Islet precursor cell (in vitro differentiated cells): ENCODE measurements at places on chromosomes 7 and 10.

DNA sequence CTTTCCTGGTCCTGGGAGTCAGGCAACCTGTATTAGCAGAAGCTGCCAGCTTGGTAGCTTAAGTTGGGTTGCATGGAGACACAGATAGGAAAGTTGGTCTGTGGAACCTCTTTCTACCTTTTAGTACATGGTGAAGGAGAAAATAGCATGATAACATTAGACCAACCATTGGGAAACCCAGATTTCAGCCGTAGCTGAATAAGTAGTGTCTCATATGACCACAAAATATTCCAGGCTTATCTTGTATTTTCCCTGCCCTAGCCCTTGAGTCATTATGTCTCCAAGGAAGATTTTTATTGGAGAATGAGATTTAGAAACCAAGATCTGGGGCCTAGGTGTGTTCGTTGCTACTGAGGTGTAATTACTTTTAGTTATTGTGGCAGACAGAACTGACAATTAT, 67.2 kb downstream of the CCSER2 start:
- DNase-seq, result no peak

GRCh38 chr7:31602041-31602625, 84.9 kb upstream of the PPP1R17 start:
- DNase-seq, result no peak

- no peak for DNase-seq
Observed at GRCh38 chr10:62491597-62491996, 117.4 kb downstream of the ZNF365 start.

DNA sequence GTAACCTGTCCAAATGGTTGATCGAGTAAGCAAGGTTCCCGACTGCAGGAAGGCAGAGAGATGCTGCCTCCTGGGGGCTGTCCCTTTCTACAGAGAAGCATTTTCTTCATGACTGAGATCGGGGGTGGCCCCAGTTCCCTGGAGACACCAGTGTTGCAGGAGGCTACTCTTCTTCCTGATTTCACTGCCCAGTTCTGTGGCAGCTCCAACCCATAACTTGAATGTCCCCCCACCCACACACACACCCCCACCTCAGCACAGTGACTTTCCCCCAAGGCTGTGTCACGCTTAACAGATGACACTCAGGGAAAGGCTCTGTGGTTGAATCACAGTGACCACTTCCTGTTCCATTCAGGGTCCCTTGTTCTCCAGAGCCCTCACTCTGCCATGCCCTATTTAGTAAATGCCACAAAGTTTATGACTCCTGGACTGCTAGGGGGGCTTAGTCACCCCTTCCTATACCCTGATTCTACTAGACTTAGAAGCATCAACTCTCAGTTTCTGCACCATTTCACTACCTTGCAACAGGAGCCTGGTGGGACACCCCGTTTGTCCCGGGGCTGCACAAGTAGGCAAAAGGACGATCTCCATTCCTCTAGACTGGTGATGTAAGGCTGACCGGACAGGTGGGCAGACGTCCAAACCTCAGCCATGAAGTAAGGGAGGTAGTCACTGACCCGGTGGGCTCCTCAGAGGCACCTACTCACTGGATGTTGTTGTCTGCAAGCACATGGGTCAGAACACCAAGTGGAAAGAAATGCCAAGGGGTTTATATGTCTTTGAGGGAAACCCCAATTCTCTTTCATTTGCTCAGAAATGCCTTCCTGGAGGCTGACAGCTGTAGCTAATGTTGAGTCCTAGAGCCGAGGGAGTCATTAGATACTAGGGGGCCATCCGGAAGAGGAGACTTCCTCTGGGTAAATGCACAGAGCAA, 31.3 kb upstream of the SMC3 start:
- peak; percentile 85 for DNase-seq

GRCh38 chr7:50357426-50357825, 52.9 kb downstream of the IKZF1 start:
- no peak for DNase-seq

GRCh38 chr7:447523-447922, 72.1 kb downstream of the PDGFA start:
- no peak for DNase-seq

GRCh38 chr10:35498693-35499092, 106.4 kb upstream of the GJD4 start:
- DNase-seq, result no peak

- DNase-seq, result no peak
Observed at GRCh38 chr10:42997151-42997848, 79.6 kb upstream of the RET start.

GRCh38 chr7:54476609-54477008, 65.6 kb upstream of the VSTM2A start:
- DNase-seq, result no peak

DNA sequence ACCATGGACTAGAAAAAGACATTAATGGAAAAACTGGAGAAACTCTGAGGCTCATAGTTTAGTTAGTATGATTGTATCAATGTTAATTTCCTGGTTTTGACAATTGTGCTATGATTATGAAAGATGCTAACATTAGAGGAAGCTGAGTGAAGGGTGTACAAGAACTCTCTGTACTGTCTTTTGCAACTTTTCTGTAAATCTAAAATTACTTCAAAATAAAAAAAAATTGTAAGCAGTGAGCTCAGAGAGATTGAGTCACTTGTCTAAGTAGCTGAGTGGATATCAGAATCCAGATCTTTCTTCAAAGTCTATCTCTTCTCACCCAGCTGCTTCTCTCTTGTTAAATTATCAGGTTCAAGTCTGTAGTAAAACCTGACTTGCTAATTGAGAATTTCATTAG, 181.1 kb downstream of the PLCE1 start:
- no peak for DNase-seq

GRCh38 chr7:2939193-2939885, 95.2 kb upstream of the GNA12 start:
- DNase-seq, result peak; percentile 47

GRCh38 chr10:22159979-22160378, 57.8 kb downstream of the EBLN1 start:
- DNase-seq, result no peak

DNA sequence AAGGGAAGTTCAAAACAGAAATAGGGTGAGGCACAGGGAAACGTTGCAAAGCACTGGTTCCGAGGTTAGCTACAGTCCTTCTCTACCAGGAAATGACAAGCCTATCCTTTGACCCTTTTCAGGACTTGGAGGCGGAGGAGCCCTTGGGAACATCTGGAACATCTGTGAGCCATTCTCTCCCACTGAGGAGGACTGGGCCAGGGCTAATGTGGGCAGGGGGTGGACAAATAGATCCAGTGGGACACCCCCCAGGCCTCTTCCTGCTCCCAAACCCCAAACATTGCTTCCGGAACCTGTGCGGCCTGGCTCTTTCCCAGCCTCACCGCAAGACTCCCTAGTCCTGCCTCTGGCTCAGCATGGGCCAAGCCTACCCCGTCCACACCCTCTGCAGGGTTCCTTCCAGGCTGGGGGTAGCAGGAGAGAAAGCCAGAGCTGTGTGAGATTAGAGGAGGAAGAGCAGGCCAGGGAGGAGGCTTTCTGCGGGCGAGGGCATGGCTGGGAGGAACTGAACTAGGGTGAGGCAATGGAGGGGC, 36.5 kb downstream of the GHRHR start:
- DNase-seq, result no peak

DNA sequence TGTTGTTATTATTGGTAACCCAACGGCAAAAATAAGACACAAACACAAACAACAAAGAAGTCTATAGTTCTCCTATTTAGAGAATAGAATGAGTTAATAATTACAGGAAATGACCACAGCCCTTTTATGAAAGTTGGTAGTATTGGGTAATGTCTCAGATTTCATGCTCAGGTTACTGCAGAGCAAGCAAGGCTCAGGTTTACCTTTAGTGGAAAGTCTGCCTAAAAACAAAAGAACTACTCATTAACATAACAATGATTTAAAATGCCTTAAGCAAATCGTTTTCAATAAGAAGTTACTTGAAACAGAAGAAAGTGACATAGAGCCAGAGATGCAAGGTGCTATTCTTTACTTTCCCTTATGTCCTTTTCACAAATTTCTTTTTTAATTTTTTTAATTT, 441.2 kb downstream of the PLXDC2 start:
- DNase-seq, result no peak

DNA sequence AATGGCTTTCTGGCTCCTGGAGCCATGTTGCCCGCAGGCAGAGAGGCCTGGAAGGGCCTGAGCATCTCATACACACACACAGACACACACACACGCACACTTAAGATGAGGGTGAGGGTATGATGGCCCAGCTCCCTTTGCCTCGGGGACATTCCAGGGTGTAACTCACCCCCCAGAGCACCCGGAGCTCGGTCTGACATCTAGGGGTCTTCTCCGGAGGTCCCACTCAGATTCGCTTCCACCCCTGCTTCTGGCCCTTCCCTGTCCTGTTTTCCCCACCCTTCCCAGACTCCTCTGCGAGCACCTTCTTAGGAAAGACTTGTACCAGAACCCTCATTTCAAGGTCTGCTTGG, 304.4 kb downstream of the GRID1 start:
- DNase-seq, result peak; percentile 38

- no peak for DNase-seq
Observed at GRCh38 chr10:48803801-48804584, 119.3 kb downstream of the WDFY4 start.

- DNase-seq, result peak; percentile 92
Observed at GRCh38 chr7:10122551-10123100, 851.0 kb upstream of the PHF14 start.

DNA sequence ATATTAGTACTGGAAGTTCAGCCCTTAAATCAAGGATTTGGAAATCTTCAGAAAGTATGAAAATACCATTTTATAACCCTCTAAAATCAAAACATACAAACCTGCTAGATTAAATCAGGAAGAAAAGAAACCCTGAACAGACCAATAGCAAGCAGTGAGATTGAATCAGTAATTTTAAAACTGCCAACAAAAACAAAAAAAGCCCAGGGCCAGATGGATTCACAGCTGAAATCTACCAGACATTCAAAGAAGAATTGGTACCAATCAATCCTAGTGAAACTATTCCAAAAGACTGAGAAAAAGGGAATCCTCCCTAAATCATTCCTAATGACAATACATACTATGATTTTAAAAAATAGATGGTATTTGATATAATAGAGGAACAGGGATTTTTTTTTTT, 70.1 kb downstream of the MCU start:
- DNase-seq, result no peak

DNA sequence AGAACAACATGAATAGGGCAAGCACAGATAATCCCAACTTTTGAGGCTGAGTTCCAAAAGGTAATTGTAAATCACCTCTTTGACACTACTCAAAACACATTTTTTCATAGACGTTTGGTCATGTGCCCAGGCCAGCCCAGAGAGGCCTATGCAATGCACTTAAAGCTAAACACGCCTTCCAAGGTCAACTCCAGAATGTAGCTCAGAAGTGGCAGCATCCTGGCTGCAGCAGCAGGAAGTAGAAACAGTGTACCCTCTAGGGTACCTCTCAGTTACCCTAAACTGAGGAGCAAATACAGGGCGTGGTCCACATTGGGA, 58.7 kb downstream of the OSBPL3 start:
- DNase-seq, result no peak

DNA sequence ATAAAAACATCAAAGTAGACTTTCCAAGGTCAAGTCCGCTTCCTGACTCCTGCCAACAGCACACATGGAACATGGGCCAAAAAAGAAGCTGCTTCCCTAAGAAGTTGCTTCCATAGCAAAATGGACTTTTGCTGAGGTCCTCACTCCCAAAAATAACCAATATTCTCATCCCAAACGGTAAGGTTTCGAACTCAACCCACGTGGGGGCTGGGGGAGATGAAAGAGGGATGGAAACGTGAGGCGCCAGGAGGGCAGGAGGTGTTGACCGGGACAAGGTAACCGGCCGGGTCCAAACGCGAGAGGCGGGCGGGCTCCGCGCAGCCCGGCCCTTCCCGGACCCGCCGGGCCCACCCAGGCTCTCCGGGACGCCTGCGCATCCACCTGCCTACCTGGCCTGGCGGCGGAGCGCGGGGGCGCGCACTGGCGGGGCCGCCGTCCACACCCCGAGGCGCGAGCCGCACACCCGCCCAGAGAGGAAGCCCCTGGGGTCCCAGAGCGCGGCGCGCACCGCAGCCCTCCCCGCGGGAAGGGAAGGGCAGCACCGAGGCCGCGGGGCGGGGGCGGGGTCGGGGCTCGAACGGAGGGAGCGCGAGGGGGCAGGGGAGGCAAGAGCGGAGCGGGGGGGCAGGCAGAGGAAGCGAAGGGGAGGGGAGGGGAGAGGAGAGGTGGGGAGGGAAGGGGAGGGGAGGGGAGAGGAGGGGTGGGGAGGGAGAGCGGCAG, 742 bp downstream of the LMBR1 start:
- peak; percentile 85 for DNase-seq

GRCh38 chr10:72090326-72090725, 2.0 kb upstream of the SPOCK2 start:
- no peak for DNase-seq

- DNase-seq, result no peak
Observed at GRCh38 chr7:36029853-36030515, 123.1 kb upstream of the EEPD1 start.

GRCh38 chr7:47379629-47380324, 202.1 kb downstream of the TNS3 start:
- peak; percentile 92 for DNase-seq

DNA sequence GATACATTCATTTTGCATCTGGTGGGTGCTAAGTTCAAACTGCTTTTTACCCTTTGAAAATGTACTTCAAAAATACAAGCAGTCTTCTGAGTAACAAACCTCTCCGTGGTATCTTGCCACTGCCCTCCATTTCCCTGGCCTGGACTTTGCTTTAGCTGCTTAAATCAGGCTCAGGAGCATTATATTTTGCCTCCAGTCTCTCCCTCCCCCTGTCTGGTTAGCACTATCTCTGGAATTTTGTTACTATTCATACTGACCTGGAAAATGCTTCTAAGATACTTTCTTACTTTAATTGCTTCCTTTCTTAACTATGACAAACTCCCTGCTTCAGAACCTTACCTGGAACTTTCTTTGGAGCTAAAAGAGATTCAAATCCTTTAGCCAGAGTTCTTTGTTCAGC, 369.8 kb downstream of the GFRA1 start:
- DNase-seq, result no peak

GRCh38 chr10:77799352-77799751, 127.2 kb downstream of the DLG5 start:
- no peak for DNase-seq

- DNase-seq, result no peak
Observed at GRCh38 chr7:80105701-80106408, 28.8 kb upstream of the GNAI1 start.

- DNase-seq, result no peak
Observed at GRCh38 chr7:128849804-128850490, 12.7 kb upstream of the ATP6V1F start.

DNA sequence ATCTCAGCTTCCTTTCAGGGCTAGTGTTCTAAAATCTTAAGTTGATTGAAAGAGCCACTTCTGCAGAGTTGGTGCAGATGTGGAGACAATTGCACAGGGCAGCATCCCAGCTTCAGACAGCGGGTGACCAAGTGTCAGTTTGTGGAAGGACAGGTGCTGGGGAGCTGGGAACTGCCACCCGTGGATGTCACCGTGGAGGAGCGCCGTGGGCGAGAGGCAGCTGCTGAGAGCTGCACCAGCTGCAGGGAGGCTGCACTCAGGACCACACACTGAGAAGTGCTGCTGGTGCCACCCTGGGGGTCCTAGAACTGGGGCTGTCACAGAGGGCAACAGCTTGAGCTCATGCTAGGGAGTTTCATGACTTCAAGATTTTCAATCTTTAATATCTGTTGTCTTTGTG, 543.0 kb upstream of the FZD8 start:
- no peak for DNase-seq
